Activated CD4-positive, alpha-beta T cell treated with anti-CD3 and anti-CD28 coated beads for 36 hours (primary cell): ENCODE measurements at places on chromosomes 6 and 20. TPM values are rescaled to one million over a fixed set of nuclear protein-coding genes. Genes with fewer than 3 reads are reported as not detected.
A peak's percentile ranks its signal among the peaks of the same experiment; 100 is the strongest.

- no peak overlapping the region for H3K4me3 ChIP-seq
- no peaks in the 10 kb centered on the region for H3K4me1 ChIP-seq
- no peak for DNase-seq
- no peak overlapping the region for H3K27ac ChIP-seq
- no peaks in the 10 kb centered on the region for H3K36me3 ChIP-seq
Measured at GRCh38 chr6:12545619-12546409, 170.8 kb upstream of the PHACTR1 start.

GRCh38 chr6:165852676-165853075 is 189.6 kb upstream of the PDE10A start:
- no peak for DNase-seq
- no peaks in the 10 kb centered on the region for H3K36me3 ChIP-seq
- peaks cover 36% of the 10 kb centered on the region for H3K27me3 ChIP-seq
- H3K4me3 ChIP-seq, result no peak overlapping the region

CTAGE9 gene
- not detected for total RNA-seq

BTN1A1 gene
- not detected for total RNA-seq

PYGB gene
- 18.0 TPM for total RNA-seq

TNF gene
- 82.3 TPM for total RNA-seq

- H3K4me3 ChIP-seq, result no peak overlapping the region
- H3K36me3 ChIP-seq, result no peaks in the 10 kb centered on the region
- DNase-seq, result peak; percentile 87
- H3K27me3 ChIP-seq, result peaks cover 9% of the 10 kb centered on the region
- peaks cover 15% of the 10 kb centered on the region for H3K4me1 ChIP-seq
Measured at GRCh38 chr20:57089699-57090144, 176.7 kb downstream of the BMP7 start.

DNA sequence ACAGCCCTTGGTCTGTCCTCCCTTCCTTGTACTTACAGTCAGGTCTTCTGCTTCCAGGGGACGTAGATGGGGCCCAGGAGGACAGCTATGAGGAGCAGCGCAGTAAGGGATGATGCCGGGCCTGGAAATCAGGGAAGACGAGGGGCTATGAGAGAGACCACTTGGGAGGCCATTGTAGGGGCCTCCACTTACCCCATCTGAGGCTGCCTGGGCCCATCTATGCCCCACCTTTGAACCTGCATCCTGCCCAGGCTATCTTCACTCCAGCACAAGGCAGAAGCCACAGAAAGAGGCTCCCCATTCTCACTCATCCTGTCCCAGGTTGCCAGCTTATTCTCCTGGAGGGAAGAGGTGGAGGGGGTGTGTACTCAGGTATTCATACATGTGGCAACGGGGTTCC is 10.4 kb upstream of the SIRPB1 start:
- H3K4me1 ChIP-seq, result peaks cover 72% of the 10 kb centered on the region
- no peak for DNase-seq
- H3K27me3 ChIP-seq, result no peaks in the 10 kb centered on the region
- no peak overlapping the region for H3K4me3 ChIP-seq
- peaks cover 47% of the 10 kb centered on the region for H3K36me3 ChIP-seq
- no peak overlapping the region for H3K27ac ChIP-seq

RNF144B gene
- total RNA-seq, result 3.4 TPM

SIRPB2 gene
- not detected for total RNA-seq

GRCh38 chr6:165753506-165753905 is 90.5 kb upstream of the PDE10A start:
- peaks cover 5% of the 10 kb centered on the region for H3K27me3 ChIP-seq
- H3K4me3 ChIP-seq, result no peak overlapping the region
- H3K4me1 ChIP-seq, result no peaks in the 10 kb centered on the region
- H3K27ac ChIP-seq, result no peak overlapping the region
- DNase-seq, result no peak

DNA sequence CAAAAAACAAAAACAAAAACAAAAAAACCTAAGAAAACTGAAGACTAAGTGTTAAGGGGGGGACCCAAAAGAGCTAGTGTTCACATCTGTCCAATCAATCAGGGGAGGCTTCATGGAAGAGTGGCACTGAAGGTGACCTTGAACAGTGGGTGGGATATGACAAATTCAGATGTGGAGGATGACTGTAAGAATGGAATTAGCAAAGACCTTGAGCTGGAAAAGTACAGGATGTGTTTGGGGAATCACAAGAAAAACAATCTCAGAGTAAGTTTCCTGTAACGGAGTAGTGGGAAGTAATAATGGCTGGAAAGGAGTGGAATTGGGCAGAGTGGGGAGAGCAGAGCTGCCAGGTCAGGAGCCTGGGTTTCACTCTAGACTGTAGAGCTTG is 2.9 kb upstream of the IER3 start:
- DNase-seq, result no peak
- no peaks in the 10 kb centered on the region for H3K27me3 ChIP-seq
- peaks cover 38% of the 10 kb centered on the region for H3K4me1 ChIP-seq
- H3K27ac ChIP-seq, result peak overlapping the region; percentile 7

DNA sequence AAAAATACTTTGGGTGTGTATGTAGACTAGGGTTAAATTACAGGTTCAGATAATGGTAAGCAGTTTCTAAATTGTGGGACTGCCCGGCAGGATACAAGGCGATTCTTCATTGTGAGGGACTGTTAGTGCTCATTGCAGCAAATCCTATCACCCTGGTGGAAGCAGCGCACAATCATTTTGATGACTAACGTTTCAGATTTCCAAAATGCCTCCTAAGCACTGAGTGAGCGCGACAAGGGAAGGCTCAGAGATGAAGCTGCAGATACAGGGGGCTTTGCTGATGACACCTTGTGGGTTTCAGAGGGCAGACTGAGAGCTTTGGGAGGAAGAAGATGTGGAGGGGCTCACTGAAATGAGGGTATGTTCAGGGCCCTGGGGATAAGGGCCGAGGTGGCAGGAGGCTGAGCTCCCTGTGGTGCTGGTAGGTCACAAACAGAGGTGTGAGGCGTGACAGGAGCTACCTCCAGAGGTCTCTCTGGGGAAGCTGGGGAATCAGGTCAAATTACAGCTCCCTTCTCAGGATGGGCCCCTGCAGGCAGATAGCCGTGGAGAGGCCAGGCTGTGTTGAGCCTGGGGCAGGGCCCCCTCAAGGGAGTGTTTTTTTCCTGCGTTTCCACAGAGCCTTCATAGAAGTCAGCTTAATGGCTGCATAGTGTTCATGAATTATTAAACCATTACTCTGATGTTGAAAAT is 84.5 kb upstream of the FYN start:
- no peak overlapping the region for H3K27ac ChIP-seq
- no peak for DNase-seq
- H3K36me3 ChIP-seq, result no peaks in the 10 kb centered on the region
- peaks cover 6% of the 10 kb centered on the region for H3K4me1 ChIP-seq
- no peak overlapping the region for H3K4me3 ChIP-seq

GRCh38 chr20:50242863-50243609 is 52.4 kb downstream of the CEBPB start:
- peaks cover 2% of the 10 kb centered on the region for H3K27me3 ChIP-seq
- H3K36me3 ChIP-seq, result no peaks in the 10 kb centered on the region
- no peak for DNase-seq

GRCh38 chr20:5508044-5508443 is 191.3 kb upstream of the PROKR2 start:
- DNase-seq, result no peak
- no peak overlapping the region for H3K27ac ChIP-seq
- H3K27me3 ChIP-seq, result peaks cover 6% of the 10 kb centered on the region
- no peak overlapping the region for H3K4me3 ChIP-seq
- peaks cover 10% of the 10 kb centered on the region for H3K4me1 ChIP-seq
- H3K36me3 ChIP-seq, result no peaks in the 10 kb centered on the region

BANF2 gene
- not detected for total RNA-seq

DNA sequence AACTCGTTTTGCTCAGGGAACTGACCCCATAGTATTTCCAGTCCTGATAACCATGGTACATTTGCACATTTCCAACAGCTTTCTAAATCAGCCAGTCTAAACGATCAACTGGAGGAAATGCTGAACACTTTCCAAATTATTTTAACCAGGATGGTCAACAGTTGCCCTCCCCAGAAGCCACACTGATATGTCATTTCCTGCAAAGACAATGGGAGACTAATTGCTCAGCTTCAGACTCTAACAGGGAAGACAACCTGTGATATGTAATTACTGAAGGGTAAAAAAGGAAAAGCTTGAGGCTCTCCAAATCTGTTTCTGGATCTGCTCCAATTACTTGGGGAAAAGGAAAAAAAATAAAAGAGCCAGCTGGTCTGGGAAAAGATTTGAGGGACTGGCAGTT is 88.8 kb downstream of the FYN start:
- H3K4me3 ChIP-seq, result no peak overlapping the region
- no peaks in the 10 kb centered on the region for H3K27me3 ChIP-seq
- peaks cover 64% of the 10 kb centered on the region for H3K4me1 ChIP-seq
- no peak for DNase-seq

DNA sequence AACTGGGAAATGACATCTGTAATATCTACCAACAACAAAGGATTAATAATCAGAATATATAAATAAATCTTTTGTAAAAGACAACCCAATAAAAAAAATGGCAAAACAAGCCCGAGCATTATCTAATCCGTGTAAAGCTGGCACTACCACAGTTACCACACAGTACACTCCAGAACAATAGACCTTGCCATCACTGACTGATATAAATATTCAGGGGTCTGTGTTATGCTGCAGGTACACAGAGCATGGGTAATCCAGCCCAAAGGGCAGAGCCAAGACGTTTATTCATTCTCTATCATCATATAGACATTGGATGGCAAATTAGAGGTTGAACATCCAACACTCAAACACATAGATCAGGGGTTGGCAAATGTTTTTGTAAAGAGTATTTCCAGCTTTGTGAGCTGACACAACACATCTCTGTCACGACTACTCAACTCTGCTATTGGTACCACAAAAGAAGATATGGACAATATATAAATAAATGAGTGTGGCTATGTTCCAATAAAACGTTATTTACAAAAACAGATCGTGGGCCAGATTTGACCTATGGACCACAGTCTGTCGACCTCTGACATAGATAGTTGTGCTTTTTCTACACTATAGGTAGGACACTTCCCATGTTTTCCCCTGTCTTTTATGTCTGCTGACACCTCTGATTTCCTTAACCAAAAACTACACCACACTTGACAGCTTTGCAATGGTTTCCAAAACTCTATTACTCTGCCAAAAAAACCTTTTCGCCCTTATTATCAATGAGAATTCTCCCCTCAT is 4.5 kb downstream of the NCOA6 start:
- H3K4me1 ChIP-seq, result peaks cover 43% of the 10 kb centered on the region
- no peaks in the 10 kb centered on the region for H3K36me3 ChIP-seq
- DNase-seq, result no peak
- H3K27me3 ChIP-seq, result no peaks in the 10 kb centered on the region
- H3K4me3 ChIP-seq, result no peak overlapping the region

DNA sequence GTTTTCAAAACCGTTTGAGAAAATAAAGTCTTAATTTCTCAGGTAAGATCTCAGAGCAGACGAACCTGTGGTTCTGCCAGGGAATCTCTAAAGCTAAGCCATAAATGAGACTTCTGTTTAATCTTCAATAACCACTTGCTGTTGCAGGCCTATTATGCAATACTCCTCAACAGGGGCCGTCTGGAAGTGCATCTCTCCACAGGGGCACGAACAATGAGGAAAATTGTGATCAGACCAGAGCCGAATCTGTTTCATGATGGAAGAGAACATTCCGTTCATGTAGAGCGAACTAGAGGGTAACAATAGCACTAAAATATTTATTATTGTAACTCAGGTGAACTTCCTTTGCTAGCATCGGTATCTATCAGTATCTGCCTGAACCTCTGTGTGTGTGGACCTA is 223.7 kb downstream of the ARHGAP18 start:
- H3K4me3 ChIP-seq, result no peak overlapping the region
- no peak for DNase-seq
- H3K27me3 ChIP-seq, result no peaks in the 10 kb centered on the region
- peaks cover 37% of the 10 kb centered on the region for H3K4me1 ChIP-seq
- no peak overlapping the region for H3K27ac ChIP-seq
- H3K36me3 ChIP-seq, result peaks cover 3% of the 10 kb centered on the region

DNA sequence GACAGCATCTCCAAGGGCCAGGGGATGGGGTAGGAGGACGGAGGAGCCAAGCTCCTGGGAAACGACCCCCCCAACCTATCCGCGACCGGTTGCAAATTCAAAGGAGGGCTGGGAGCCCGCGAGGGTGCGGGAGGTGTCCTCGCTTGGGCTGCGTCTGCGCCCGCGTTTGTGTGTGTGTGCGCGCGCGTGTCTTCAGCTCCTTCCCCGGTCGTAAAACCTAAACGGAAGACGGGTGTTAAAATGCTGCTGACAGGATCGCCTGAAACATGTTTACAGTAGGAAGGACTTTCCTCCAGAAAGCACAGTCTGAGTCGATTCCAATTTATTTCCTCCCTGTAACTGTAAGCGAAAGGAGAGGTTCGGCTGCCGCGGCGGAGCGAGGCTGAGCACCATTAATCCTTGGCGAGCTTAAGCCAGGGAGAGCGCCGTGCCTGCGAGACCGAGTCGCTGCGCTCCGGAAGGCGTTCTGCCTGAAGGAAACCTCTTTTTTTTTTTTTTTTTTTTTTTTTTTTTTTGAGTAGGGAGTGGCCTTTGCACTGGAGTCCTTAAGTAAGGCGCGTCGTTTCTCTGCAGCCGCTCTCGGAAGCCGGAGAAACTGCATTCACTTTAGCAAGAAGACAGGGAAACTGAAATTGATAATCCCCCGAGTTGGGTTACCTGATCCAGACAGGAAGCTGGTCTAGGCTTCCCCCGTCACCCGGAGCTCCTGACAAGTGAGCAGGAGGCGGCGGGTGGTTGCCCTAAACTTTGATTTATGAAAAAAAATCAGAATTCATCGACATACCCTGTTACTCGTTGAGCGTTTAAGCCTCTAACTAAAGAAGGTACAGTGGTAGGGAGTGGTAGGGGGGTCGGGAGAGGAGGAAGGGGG is 4.8 kb upstream of the SOX4 start:
- peaks cover 34% of the 10 kb centered on the region for H3K27me3 ChIP-seq
- peak; percentile 61 for DNase-seq
- H3K27ac ChIP-seq, result peak overlapping the region; percentile 72
- H3K4me1 ChIP-seq, result peaks cover 9% of the 10 kb centered on the region
- H3K4me3 ChIP-seq, result peak overlapping the region; percentile 80

DNA sequence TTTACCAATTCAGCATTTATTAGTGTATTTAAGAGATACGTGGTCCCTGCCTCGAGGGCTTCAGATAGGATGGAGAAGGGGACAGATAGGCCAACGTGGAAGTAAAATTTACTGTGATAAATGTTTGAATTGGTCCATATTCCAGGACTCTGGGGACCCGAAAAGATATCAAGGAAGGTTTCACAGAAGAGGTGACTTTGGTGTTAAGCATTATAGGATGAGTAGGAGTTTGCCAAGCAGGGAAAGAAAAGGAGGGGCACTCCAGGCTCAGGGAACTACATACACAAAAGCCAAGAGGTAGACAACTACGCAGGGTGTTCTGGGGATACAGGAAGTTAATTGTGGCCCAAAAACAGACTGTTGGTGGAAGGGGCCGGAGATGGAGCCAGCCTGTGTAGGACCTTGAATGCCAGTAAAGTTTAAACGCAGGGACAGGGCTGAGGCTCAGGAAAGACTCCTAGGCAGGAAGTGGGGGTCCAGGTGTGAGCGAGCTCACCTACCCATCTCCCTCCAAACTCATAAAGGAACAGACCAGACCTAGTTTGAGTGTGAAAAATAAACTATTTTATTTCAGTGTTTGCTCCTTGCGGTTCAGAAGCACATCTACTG is 37.0 kb downstream of the TGM2 start:
- H3K27me3 ChIP-seq, result no peaks in the 10 kb centered on the region
- no peaks in the 10 kb centered on the region for H3K36me3 ChIP-seq
- no peak overlapping the region for H3K4me3 ChIP-seq
